ENCODE measurements at places on chromosomes 2 and 18. TPM values are rescaled to one million over a fixed set of nuclear protein-coding genes. Genes with fewer than 3 reads are reported as not detected.

DNA sequence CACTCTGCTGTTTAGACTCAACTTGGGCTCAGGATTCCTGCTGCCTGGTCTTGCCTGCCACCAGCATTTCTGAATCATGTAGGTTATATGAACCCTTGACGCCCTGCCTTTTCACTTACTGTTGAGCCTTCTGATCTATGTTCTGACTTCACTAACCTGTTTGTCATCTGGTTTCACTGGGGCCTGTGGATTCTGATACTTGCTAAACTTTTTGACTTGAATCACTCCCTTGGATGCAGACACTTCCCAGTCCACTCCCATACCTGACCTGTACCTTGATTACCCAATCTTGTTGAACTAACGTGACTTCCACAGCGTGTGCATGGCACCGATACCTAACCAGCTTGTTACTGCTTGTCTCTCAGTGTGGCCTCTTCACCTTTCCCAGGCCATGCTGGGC, 35.6 kb upstream of the SPAG16 start:
- no peak for DNase-seq

DNA sequence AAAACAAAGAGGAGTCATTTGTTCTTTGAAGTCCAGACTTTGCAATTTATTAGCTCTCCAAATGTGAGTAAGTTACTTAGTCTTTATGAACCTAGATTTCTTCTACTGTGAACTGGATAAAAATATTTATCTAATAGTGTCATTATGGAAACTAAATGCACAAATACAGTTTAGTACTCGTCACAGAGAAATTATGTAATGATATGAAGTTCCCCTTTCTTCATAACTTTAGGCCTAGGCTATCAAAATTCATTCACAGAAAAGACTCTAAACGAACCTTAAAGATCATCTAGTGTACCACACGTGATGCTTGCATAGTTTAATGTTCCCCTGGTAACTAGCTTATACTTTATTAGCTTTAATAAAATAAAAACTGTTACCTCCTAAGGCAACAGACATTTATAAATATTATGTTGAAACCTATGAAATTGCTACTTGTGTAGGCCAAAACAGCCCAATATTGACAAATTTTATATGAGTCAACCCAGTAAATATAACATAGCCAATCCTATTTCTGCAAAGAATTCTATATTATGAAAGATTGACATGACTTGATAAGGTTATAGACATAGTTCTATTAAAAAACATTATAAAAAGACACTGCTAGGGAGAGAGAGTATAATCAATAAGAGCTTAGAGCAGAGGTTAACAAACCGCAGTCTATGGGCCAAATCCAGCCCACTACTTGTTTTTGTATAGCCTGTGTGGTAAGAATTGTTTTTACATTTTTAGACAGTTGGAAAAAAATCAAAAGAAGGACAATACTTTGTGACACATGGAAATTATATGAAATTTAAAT, 44.9 kb upstream of the ITPRID2 start:
- DNase-seq, result no peak

GRCh38 chr18:6569813-6570212, 155.1 kb upstream of the L3MBTL4 start:
- DNase-seq, result no peak

DNA sequence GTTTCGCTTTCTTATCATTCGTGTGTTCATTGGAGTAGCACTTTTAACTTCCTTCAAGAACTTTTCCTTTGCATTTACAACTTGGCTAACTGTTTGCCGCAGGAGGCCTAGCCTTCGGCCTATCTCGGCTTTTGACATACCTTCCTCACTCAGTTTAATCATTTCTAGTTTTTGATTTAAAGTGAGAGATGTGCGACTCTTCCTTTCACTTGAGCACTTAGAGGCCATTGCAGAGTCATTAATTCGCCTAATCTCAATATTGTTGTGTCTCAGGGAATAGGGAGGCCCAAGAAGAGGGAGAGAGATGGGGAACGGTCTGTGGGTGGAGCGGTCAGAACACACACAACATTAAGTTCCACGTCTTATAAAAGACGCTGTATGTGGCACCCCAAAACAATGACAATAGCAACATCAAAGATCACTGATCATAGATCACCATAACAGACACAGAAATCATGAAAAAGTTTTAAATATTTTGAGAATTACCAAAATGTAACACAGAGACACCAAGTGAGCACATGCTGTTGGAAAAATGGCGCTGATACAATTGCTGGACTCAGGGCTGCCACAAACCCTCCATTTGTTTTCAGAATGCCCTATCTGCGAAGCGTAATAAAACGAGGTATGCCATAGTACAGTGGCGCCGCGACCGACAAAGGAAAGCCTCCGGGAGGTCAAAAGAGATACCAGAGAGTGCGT, 553 bp downstream of the TIGD1 start:
- DNase-seq, result no peak

Gene KCNG2
- under 0.01 TPM for total RNA-seq

Gene ST6GAL2
- 144 TPM for total RNA-seq

Data from frontal cortex (tissue), 4 donors.